Activated CD8-positive, alpha-beta T cell treated with anti-CD3 and anti-CD28 coated beads, Interleukin-2, amount 10 ng/mL, durations not matched to agents 7 days and 5 days (primary cell): ENCODE measurements at places on chromosomes 1 and 21. TPM values are rescaled to one million over a fixed set of nuclear protein-coding genes. Genes with fewer than 3 reads are reported as not detected.

GRCh38 chr1:89708751-89709375, 75.9 kb downstream of the LRRC8C start:
- peaks cover 68% of the 10 kb centered on the region for H3K36me3 ChIP-seq
- no peak overlapping the region for H3K27ac ChIP-seq
- no peaks in the 10 kb centered on the region for H3K27me3 ChIP-seq
- H3K4me3 ChIP-seq, result no peak overlapping the region

GRCh38 chr1:183640193-183640592, 4.6 kb upstream of the ARPC5 start:
- peaks cover 14% of the 10 kb centered on the region for H3K4me1 ChIP-seq
- no peak overlapping the region for H3K4me3 ChIP-seq
- H3K27ac ChIP-seq, result no peak overlapping the region
- H3K27me3 ChIP-seq, result peaks cover 15% of the 10 kb centered on the region
- H3K36me3 ChIP-seq, result peaks cover 6% of the 10 kb centered on the region
- no peak for DNase-seq

- H3K4me1 ChIP-seq, result no peaks in the 10 kb centered on the region
- no peak overlapping the region for H3K27ac ChIP-seq
- no peak overlapping the region for H3K4me3 ChIP-seq
- H3K27me3 ChIP-seq, result peaks cover 23% of the 10 kb centered on the region
These were observed 6.5 kb downstream of the A3GALT2 start for GRCh38 chr1:33314416-33314815.

- H3K4me3 ChIP-seq, result no peak overlapping the region
- H3K27ac ChIP-seq, result peak overlapping the region; percentile 32
- peaks cover 21% of the 10 kb centered on the region for H3K36me3 ChIP-seq
These were observed 13.2 kb downstream of the RHOU start for GRCh38 chr1:228748431-228748830.

GRCh38 chr1:231958448-231958847, 331.9 kb downstream of the DISC1 start:
- no peak for DNase-seq
- no peaks in the 10 kb centered on the region for H3K4me1 ChIP-seq
- H3K36me3 ChIP-seq, result peaks cover under 1% of the 10 kb centered on the region

DNA sequence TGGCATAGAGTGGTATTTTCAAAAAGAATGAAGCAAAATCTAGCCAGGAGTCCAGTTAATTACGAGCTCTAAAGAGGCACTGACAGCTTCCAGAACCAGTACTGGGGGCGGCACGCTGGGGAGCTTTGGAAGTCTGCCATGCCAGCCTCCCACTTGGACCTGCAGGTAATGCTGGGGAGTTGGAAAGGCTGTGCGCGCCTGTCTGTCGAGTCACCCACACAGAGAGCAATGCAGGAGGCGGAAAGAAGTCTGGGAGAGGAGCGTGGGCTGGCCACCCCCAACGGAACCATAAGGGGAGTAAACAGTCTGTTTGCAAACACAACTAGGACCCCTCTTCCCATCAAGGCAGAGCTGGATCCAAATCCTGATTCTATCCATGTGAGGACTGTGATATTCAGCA, 84.5 kb downstream of the BEND5 start:
- H3K36me3 ChIP-seq, result no peaks in the 10 kb centered on the region
- no peak overlapping the region for H3K4me3 ChIP-seq
- DNase-seq, result no peak

C1QTNF12 gene
- 1.8 TPM for total RNA-seq

CYP4Z1 gene
- not detected for total RNA-seq

GRCh38 chr21:17697473-17697872, 84.8 kb upstream of the BTG3 start:
- H3K4me3 ChIP-seq, result no peak overlapping the region
- peak overlapping the region; percentile 47 for H3K27ac ChIP-seq
- peaks cover 42% of the 10 kb centered on the region for H3K4me1 ChIP-seq

MTARC2 gene
- not detected for total RNA-seq

- H3K4me3 ChIP-seq, result peak overlapping the region; percentile 87
- peaks cover 78% of the 10 kb centered on the region for H3K4me1 ChIP-seq
- peak overlapping the region; percentile 68 for H3K27ac ChIP-seq
- H3K36me3 ChIP-seq, result peaks cover 24% of the 10 kb centered on the region
- no peak for DNase-seq
These were observed 2.0 kb downstream of the MEF2D start for GRCh38 chr1:156498432-156499193.

ZNF692 gene
- total RNA-seq, result 52.7 TPM

DNA sequence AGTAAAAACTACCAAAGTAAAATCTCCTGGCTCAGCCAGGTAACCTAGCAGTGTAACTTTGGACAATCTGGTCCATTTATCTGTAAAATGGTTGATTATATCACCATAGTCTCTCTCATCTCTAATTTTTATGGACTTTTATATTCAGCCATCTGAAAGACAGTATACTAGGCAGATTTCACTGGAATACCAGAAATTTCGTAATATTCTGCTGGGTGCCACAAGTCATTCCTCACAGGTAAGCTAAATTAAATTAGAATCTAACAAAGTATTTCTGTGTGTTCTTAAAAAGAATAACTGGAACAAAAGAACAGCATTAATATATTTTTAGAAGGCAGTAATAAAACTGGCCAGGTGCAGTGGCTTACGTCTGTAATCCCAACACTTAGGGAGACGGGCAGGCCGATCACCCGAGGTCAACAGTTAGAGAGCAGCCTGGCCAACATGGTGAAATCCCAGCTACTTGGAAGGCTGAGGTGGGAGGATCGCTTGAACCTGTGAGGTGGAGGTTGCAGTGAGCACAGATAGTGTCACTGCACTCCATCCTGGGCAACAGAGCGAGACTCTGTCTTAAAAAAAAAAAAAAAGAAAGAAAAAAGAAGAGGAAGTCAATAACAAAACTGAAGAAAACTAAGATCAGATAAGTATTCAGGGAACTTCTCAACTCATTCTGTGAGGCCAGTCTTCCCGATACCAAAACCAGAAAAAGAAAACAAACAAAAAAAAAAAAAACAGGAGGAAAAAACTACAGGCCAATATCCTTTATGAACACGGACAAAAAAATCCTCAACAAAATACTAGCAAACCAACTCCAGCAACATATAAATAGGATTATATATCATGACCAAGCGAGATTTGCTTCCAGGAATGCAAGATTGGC, 35.9 kb downstream of the PIK3R3 start:
- H3K27ac ChIP-seq, result no peak overlapping the region
- DNase-seq, result no peak
- H3K36me3 ChIP-seq, result no peaks in the 10 kb centered on the region
- no peak overlapping the region for H3K4me3 ChIP-seq

NMNAT2 gene
- total RNA-seq, result not detected

GRCh38 chr21:39221282-39221996, 38.2 kb upstream of the PSMG1 start:
- DNase-seq, result no peak
- H3K27me3 ChIP-seq, result no peaks in the 10 kb centered on the region
- no peak overlapping the region for H3K4me3 ChIP-seq
- H3K4me1 ChIP-seq, result no peaks in the 10 kb centered on the region

DNA sequence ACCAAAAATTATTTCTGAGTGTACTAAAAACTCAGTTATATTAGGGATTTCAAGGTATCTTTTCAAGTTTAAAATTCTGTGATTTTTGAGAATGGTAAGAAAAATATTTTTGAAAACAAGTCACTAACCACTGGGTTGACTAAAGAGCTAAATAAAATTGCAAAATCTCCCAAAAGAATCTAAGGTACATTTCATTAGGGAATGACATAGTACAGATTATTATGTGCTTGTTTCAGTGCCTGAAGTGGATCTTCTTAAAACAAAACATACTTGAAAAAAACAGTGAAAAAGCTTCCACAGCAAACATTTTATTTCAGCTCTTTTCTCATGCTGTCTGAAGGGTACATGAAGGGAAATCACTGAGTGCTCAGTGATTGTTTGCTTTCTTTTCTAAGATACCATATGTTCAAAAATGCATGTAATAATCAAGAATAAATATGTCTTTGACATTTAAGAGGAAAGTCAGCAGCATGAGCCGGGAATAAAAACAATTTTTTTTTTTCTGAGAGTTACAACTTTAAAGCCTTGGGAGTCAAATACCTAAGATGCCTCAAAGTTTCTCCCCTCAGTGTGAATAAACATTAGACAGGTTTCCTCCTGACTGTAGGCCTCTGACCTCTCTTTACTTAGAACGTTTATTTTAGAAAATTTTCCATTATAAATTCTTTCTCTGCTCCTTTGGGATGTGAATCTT, 200.7 kb downstream of the KCNT2 start:
- H3K36me3 ChIP-seq, result no peaks in the 10 kb centered on the region
- no peak for DNase-seq
- no peaks in the 10 kb centered on the region for H3K27me3 ChIP-seq
- H3K4me3 ChIP-seq, result no peak overlapping the region

PTPRC gene
- 604 TPM for total RNA-seq

DNALI1 gene
- total RNA-seq, result not detected

ANGPTL3 gene
- total RNA-seq, result not detected

DNA sequence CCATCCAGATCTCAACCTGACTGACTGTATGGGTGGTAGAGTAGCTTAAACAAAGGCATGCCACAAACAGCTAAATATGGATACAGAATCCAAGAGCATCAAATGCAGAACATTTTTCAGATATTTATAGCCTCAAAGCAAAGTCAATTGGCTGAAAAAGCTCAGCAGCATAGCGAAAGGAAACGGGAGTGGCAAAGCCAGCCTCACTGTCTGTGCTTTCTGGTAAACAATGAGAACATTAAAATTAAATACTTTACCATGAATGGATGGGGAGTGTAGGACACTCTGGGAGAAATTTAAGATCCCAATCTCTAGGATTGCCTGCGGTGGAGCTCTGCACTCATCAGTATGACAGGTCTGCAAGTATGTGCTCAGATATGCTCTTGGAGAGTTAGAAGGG, 4.4 kb downstream of the RASAL2 start:
- H3K27ac ChIP-seq, result no peak overlapping the region
- H3K4me3 ChIP-seq, result no peak overlapping the region
- DNase-seq, result no peak
- peaks cover 2% of the 10 kb centered on the region for H3K4me1 ChIP-seq
- H3K27me3 ChIP-seq, result peaks cover 20% of the 10 kb centered on the region
- peaks cover 2% of the 10 kb centered on the region for H3K36me3 ChIP-seq

AMPD1 gene
- total RNA-seq, result not detected

DNA sequence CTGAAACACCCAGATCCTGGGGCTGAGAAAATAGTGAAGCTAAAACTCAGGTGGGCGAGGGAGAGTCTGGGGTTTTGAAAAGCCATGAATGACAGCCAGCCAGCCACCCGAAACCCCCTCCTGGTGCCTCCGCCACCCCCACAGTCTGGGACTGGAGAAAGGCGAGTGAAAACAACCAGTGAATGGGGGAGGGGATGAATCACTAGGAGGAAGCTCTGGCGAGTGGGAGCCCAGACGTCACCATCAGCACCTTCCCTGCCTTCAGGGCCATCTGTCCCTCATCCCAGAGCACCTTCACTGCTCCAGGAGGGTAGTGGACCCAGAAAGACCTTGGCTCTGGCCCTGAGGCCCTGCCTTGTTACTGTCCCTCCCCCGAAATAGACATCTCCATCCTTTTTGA, 9.2 kb downstream of the RORC start:
- no peak overlapping the region for H3K4me3 ChIP-seq
- no peaks in the 10 kb centered on the region for H3K36me3 ChIP-seq
- H3K4me1 ChIP-seq, result peaks cover 42% of the 10 kb centered on the region
- peak overlapping the region; percentile 51 for H3K27ac ChIP-seq
- no peak for DNase-seq

DNA sequence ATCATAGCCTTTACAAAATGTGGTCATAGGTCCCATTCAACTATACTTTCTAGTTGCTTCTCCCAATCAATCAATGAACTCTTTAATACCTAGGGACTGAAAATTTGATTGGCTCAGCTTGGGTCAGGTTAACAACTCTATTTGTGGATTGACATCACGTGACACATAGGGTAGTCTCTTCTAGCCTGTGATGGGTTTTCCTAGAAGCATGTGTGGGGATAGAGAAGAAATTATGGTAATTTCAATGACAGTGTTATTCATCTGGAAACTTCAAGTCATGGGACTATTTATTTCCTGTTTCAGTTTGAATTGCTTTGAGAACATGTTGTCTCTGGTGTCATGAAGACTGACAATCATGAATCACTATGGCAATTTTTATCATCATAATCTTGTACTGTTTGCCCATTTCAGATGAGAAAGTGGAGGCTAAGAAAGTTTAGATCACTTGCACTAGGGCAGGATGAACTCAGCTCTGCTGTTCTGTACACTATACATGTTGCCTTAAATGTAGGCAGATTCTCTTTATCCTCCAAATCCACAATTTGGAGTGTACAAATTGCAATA, 529.9 kb upstream of the BEND5 start:
- H3K4me1 ChIP-seq, result no peaks in the 10 kb centered on the region
- no peaks in the 10 kb centered on the region for H3K27me3 ChIP-seq
- no peak for DNase-seq
- H3K4me3 ChIP-seq, result no peak overlapping the region
- H3K36me3 ChIP-seq, result no peaks in the 10 kb centered on the region
- H3K27ac ChIP-seq, result no peak overlapping the region

- no peak overlapping the region for H3K4me3 ChIP-seq
- no peaks in the 10 kb centered on the region for H3K36me3 ChIP-seq
These were observed 324.4 kb downstream of the ADGRL2 start for GRCh38 chr1:82125119-82125518.

DNA sequence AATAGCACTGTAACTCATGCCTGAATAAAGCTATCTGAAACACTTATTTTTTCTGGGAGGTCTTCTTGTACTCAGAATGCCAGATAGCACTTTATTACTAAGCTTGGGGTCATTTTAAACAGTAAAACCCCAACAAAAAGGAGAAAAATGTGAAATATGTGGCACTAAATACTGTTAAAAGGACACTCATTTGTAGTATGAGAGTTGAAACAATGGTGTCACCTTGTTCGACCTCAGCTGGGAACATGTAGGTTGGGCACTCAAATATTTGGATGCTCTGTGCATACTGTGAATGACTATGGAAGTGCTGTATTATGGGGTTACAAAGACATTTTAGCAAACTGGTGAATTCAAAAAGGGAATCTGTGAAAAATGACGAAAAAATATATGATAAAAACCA, 53.9 kb downstream of the SELENOF start:
- no peak for DNase-seq
- H3K4me3 ChIP-seq, result no peak overlapping the region
- no peaks in the 10 kb centered on the region for H3K4me1 ChIP-seq
- H3K27me3 ChIP-seq, result no peaks in the 10 kb centered on the region
- H3K27ac ChIP-seq, result no peak overlapping the region
- H3K36me3 ChIP-seq, result peaks cover 4% of the 10 kb centered on the region

- H3K4me3 ChIP-seq, result peak overlapping the region; percentile 80
- H3K27me3 ChIP-seq, result no peaks in the 10 kb centered on the region
- peaks cover 50% of the 10 kb centered on the region for H3K4me1 ChIP-seq
- no peak for DNase-seq
- H3K36me3 ChIP-seq, result peaks cover 28% of the 10 kb centered on the region
These were observed 1.6 kb upstream of the C1orf35 start for GRCh38 chr1:228104526-228105269.

DNA sequence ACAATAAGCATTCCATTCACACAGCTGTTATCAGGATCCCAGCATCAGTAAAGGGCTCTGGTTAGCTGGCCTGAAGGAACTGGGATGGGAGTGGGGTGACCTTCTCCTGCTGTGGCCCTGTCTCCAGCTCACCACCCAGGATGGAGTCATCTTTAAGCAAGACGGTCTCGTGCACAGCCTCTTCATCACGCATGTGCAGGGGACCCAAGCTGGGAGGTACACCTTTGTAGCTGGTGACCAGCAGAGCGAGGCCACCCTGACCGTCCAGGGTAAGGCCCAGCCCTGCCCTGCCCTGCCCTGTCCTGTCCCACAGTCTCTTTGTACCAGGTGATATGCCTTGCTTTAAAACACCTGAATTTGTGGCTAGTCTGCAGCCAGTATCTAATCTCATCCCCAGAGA, 24.3 kb downstream of the IGFN1 start:
- DNase-seq, result no peak
- peaks cover 5% of the 10 kb centered on the region for H3K27me3 ChIP-seq
- no peaks in the 10 kb centered on the region for H3K4me1 ChIP-seq
- H3K27ac ChIP-seq, result no peak overlapping the region
- no peaks in the 10 kb centered on the region for H3K36me3 ChIP-seq

LRRIQ3 gene
- total RNA-seq, result 0.37 TPM
